Amniotic stem cell (primary cell): ENCODE measurements at places on chromosomes 11 and 22.

- no peak for DNase-seq
Measured at GRCh38 chr11:31987118-31988005, 103.5 kb upstream of the RCN1 start.

DNA sequence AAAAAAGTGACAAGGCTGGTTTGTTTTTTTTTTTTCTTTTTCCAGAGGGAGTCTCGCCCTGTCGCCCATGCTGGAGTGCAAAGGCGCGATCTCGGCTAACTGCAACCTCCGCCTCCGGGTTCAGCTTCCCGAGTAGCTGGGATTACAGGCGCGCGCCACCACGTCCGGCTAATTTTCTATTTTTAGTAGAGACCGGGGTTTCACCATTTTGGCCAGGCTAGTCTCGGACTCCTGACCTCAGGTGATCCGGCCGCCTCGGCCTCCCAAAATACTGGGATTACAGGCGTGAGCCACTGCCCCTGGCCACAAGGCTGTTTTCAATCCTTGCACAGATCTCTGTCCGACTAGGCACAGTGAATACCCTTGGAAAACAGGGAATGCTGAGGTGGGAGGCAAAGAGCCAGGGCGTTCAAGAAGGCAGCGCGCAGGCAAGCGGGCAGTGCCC is 566 bp downstream of the ATP6V1E1 start:
- no peak for DNase-seq

DNA sequence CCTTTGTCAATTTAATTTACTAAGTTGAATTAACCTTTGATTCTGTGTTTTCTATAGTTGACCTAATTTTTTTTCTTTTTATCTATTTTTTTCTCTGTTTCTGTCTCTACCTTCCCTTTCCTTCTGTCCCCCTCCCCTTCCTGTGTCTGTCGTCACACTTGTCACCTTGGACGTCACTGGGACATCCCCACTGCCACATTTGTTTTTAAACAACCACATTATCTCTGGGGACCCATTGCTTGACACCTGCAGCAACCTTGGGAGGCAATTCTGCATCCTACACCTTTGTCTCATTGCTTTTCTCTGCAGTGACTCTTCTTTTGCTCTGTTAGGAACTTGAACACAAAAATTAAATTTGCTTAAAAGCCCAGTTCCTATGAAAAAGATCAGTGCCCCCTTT is 51.8 kb upstream of the TTC12 start:
- no peak for DNase-seq

- no peak for DNase-seq
Measured at GRCh38 chr11:116702772-116703385, 69.9 kb downstream of the BUD13 start.

DNA sequence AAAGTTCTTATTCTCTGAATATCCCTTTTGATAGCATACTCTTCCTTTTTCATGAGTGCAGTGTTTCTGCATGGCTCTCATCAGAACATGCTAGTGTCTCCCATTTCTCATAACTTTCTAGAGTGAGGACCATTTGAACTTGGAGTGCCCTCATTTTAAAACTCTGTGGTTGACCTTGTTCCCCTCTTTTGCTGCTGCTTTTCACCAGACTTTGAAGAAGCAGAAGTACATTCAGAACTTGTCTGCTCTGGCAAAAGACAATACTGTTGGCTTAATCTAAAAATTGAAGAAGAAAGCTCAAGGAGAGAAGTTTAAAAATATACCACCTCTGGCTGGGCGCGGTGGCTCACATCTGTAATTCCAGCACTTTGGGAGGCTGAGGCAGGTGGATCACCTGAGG is 35.0 kb downstream of the PPARA start:
- DNase-seq, result no peak

GRCh38 chr11:112288021-112288420 is 27.4 kb upstream of the PLET1 start:
- DNase-seq, result no peak

GRCh38 chr11:76094740-76095139 is 111.6 kb downstream of the WNT11 start:
- DNase-seq, result no peak
